BJ (cell line): ENCODE measurements at places on chromosomes 2 and 18.

DNA sequence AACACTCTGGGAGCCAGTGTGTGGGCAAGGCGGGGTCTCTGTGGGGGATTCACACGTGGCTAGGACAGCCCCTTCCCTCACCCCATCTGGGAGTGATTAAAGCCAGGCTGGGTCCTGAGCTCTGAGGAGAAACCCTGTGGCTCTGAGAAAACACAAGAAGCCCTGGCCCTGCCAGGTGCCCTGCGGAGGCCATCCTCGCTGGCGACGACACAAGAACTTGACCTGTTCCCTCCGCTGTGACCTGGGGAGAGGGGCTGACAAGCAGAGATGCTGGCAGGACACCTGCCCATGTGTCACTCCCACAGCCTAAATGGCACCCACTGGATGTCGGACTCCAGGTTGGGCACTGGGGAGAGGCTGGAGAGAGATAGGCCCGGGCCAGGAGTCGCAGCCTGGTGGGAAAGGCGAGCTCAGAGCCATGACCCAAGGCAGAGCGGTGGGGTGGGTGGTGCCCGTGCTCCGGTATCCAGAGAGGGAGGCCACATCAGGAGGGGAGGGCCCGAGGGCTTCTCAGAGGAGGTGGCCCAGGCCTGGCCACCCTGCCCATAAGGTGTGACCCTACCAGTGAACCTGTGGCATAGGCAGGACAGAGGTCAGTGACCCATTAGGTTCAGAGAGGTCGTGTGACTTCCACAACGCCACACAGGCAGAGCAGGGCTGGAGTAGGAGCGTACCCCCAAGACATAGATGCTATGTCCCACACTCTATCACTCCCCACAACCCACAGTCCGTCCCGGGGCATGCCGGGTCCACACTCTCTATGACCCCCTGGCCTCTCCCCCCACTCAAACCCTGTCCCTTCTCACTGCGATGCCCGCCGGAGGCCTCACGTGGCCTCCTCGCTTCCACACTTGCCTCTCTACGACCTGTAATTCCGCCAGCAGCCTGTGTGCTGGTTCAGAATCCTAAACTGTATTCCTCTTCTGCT, 59.4 kb upstream of the HPCAL1 start:
- DNase-seq: no peak

GRCh38 chr2:883803-884748, 66.6 kb upstream of the SNTG2 start:
- no peak for DNase-seq

GRCh38 chr2:161283926-161284325, 24.3 kb upstream of the PSMD14 start:
- no peak for DNase-seq

DNA sequence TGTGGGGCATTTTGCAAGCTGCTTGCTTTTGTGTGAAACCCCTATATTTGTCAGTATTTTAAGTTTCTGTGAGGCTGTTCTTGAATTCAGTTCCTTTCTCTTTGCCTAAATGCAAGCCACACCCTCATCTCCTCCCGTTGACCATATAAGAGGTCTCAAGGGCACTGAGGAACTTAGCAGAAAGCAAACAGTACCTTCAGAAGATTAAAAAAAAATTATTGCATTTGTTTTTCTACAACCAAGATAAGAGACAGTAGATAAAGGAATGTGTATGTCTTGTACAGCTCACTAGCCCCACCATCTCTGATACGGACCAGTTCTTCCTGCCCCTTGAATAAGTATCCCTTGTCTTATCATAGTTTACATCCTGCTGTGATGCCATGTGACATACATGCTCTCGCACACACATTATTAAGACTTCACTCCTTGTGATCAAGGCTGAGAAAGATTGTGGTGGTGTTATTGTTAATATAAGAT, 64.2 kb downstream of the NPAS2 start:
- no peak for DNase-seq

GRCh38 chr2:64942693-64943092, 46.5 kb upstream of the SLC1A4 start:
- DNase-seq: no peak

- no peak for DNase-seq
Measured at GRCh38 chr2:66426244-66427111, 8.4 kb upstream of the MEIS1 start.

GRCh38 chr2:10348891-10349290, 46.2 kb downstream of the HPCAL1 start:
- DNase-seq: no peak

DNA sequence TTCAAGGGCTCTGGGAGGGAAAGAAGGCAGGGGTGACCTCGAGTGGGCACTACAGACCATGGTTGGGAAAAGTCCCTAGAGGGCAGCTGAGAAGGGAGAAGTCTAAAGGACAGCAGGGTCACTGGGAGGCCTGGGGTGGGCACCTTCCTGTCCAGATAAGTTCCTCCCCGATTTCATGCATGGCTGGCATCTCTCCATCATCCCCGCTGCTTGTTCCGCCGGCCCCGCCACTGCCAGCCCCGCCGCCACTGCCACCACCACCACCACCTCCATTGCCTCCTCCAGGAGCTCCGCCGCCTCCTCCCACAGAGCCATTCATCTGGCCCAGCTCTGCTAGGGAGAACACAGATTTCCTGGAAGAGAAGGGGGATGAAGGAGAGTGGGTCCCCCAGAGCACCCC, 53.6 kb downstream of the MTHFD2 start:
- DNase-seq: no peak

- no peak for DNase-seq
Measured at GRCh38 chr18:9947248-9947647, 33.4 kb downstream of the VAPA start.

DNA sequence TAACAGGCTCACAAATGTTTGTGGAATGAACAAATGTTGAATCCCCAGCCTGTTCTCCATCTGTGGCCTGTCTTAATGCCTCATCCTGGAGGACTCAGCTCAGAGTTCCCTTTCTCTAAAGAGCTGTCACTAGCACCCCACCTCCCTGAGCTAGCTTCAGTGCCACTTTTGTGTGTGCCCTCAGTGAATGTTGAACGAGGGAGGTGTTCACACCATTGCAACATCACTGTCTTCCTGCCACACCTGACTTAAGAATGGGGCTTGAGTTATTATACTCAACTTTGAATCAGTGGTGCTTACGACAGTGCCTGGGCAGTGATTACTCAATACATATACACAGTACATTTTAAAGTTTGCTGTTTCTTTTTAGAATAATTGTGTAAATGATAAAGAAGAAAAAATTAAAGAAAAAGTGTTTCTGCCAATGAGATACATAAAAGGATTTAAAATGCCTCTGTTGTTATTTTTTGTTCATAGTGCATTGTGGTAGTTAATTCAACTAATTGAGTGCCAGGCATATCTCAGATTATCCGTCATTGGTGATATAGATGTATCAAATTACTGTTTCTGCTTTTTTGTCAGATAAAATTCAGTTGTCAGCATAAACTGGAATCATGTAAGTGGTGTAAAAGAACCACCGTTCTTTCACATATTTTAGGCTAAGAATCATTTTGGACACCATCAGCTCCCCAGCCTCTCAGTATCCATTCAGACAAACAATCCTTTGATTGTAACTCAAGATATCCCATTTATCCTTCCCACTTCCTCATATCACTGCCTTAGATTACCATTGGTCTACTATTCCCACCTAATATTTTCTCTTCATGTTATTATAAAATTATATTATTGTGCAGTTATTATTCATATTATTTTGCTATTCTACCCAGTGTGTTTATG, 304.7 kb downstream of the PTPRM start:
- no peak for DNase-seq

GRCh38 chr2:200025717-200026116, 70.3 kb downstream of the MAIP1 start:
- no peak for DNase-seq

- DNase-seq: no peak
Measured at GRCh38 chr18:24862201-24862816, 401.9 kb downstream of the HRH4 start.

DNA sequence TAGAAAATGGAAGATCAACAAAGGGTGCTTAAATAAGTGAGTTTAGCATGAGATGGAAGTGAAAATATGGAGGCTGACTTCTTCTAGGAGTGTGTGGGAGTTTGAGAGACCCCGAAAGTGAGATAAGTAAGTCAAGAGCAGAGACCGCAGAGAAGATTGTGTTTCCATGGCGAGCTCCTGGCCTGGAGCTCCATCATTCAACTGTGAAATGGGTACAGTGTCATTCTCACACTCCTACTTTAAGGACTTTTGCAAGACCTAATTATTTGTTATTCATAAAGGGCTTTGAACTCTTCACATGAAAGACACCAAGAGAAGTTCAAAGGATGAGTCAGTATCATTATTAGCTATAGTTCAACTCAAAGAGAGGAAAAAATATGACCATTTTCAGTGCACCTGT, 134.2 kb upstream of the PIK3C3 start:
- DNase-seq: no peak

DNA sequence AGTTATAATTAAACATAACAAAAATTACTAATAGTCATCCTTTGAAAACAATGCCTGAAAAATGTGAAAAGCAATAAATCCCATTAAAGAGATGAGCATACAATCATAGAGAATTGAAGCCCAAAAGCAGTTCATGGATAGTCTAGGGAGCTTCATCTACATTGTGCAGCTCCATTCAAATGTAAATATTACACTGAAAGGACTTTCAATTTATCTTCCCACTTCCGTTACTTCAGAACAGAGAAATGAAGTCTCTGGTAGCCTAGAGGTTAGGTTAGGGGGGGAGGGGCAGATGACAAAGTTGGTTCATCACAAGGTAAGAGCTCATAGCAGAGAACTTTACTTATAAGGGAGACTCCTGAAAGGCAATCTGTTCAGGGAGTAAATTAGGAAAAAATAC, 126.6 kb upstream of the RGPD4 start:
- no peak for DNase-seq

DNA sequence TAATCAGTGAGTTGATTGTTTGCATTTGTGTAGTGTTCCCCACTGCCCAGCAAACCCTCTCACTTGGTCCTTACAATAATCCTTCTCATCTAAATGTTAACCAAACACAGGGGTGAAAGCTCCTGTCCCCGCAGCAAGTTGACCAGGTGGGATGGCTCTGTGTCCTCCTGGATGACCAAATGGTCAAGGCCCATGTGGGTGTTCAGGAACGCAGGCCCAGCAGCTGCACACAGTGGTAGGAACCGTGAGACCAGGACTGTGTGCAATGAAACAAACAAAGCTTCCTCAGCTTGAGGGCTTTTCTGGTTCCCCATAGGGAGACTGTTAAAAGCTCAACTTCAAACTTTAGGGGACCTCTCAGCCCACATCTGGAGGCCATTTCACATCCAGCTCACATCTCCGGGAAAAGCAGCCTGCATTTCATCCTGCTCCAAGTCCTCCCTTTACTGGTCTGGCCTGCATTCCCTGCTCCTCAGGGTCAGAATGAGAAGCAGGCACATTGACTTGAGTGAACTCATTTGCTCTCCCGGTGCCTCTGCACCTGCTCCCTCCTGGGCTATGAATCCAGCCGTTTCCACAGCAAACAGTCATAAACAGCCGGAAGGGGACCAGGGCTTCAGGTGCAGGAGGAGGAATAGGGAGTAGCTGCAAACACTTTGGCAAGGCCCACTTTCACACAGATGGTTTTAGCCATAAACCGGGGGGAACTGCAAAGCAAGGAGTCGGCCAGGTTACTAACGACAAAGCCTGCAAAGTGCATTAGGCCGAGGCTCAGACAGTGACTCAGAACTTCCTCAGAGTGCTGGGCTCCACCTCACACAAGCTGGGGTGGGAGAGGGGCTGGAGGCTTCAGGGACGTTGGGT, 144.7 kb downstream of the CAPN13 start:
- no peak for DNase-seq

GRCh38 chr2:130373808-130374365, 18.0 kb downstream of the PTPN18 start:
- no peak for DNase-seq

DNA sequence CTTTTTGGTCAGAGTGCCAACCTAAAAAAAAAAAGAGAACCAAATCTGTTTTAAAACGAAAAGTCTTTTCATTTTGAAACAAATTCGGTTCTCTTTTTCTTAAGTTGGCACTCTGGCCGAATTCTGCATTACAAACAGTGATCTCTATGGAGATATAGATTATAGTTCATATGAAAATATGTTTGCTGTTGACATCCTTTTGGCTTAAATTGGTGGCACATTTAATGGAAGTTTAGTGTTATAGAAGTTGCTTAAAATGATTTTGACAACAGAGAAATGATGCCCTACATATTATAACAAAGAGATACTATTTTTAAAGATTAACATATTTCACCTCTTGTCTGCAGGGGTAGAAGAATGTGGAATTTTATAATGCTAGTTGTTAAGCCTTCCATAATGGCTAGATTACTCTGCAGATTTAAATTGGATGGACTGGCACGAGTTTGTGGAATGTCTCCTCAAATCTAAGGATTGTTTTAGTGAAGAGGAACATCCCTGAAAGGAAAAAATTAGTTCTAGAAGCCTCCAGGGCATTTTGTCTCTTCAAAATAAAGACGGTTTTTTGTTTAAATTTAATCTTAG, 222.9 kb upstream of the CDH2 start:
- no peak for DNase-seq

- DNase-seq: no peak
Measured at GRCh38 chr2:193482557-193482956, 1287.8 kb upstream of the TMEFF2 start.

- no peak for DNase-seq
Measured at GRCh38 chr2:217433522-217433921, 569.3 kb downstream of the TNS1 start.

- DNase-seq: no peak
Measured at GRCh38 chr2:40227210-40227609, 224.7 kb downstream of the SLC8A1 start.

DNA sequence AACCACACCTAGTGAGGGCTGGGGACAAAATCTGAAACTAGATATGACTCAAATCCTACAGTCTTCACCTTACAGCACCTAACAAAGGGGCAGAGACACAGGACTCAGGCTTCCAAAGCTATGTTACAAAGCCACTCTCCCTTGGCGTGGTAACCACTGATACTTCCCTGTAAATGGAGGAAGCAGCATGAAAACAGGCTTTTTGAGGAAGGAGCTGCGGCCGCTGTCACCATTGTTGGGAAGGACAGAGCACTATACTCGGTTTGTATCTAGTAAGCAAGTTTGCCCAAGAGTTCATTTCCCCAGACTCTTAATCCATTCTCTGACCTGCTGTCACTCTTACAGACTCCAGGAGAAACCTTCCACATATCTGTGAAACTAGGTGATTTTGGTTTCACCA, 60.3 kb downstream of the LONRF2 start:
- no peak for DNase-seq
